ENCODE measurements at places on chromosomes 1 and 21.

DNA sequence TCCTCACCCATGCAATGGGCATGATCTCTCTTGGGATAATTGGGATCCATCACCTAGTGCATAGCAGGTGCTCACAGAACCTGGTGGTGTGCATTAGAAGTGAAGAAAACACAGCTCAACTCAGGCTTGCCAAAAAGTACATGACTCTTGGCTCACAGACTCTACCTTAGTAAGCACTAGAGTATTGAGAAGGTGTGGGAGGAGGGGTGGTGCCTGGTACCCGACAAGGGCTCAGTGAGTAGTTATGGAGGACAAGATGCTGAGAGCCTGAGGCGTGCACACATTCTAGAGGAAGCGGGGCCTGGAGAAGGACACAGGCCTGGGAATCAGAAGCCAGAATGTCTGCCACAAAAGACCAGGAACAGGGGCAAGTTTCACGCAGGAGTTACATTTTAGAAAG is 100.3 kb upstream of the GRIK3 start:
- no peak for DNase-seq

DNA sequence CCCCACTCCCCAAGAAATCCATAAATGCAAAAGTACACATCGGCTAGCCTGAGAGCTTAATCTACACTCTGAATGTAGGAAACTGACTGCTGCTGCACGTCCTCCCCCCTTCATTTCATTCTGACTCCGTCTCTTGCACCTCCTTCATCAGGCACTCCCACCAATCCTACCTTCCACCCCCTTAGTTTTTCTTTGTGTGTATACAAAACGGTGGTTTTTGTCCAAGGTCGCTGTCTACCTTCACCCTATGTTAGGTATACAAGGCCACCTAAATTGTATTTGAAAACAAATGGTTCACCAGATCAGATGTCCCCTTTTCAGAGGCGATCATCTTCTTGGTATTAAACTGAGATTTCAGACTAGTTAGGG is 1.9 kb downstream of the WDR26 start:
- DNase-seq: no peak

- peak; percentile 66 for DNase-seq
These were observed 12.7 kb upstream of the IKBKE start for GRCh38 chr1:206457408-206458120.

- peak; percentile 25 for DNase-seq
These were observed 4.5 kb upstream of the DDX59 start for GRCh38 chr1:200673952-200674823.

DNA sequence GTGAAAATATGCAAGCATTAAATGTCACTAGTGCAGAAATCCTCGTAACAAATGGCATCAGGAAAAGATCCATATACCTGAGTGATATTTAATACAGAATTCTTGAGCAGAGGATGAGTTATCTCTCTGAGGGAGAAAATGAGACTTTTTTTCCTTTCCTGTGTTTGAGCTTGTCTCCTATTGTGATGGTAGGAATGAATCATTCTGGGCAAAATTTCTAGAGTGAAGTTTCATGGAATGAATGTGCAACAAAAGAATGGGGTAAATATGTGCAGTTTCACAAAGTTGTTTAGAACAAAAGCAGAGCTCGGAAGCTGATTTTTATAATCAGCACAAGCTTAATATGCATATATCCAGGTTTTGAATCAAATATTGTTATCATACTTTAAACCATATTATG is 4.6 kb downstream of the CTPS1 start:
- DNase-seq: peak; percentile 70

DNA sequence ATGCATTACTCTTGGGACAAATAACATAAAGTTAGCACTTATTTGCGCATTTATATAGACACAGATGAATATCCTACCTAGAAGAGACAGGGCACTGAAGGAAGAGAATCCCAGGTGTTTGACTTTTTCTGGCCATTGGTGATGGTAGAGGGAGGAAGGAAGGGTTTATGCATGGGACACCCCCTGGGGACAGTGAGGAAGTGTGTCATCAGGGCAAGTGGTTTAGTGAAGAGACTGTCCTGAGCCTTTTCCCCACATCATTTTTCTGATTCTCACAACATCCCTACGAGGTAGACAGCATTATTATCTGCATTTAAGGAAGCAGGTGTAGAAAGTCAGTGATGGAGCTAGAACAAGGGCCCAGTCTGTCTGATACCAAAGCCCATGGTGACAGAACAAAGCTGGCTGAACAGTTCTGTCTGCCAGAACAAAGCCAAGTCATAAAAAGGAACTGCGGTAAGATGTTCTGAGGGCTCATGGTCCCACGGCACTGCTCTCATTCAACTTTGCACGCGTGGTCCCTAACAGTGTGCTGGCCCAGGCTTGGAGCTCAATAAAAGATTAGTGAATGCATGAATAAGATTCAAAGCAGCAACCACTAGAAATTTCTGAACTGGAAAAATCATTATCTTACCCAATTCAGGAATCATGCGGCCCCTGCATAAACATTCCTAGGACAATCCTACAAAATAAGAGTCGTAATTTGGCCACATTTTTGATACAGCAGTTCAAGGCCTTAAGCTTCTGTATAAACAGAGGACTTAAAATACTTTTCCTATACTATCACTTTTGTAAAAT is 12.2 kb upstream of the CDC42BPA start:
- DNase-seq: peak; percentile 53

DNA sequence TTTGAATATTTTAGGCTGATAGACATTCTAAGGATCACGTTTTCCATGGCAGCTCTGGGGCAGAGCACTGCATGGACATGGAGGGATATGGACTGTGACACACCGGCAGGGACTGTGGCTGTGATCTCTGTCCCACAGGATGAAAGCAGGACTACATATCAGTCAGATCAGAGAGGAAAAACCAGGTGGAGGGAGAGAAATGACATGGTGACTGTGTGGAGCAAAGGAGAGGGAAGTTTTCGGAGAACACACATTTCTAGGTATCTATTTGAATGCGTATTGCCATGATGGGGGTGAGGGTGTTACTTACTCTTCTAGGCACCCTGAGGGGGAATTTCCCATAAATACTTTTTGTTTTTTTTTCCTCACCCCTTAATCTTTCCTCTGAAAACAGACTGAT is 3.2 kb upstream of the CD1C start:
- no peak for DNase-seq

GRCh38 chr1:209736490-209737117 is 19.2 kb upstream of the TRAF3IP3 start:
- DNase-seq: no peak

GRCh38 chr1:228811712-228812305 is 76.5 kb downstream of the RHOU start:
- no peak for DNase-seq

- DNase-seq: no peak
These were observed 189.6 kb upstream of the ST6GALNAC5 start for GRCh38 chr1:76677416-76678405.

GRCh38 chr1:11982010-11982392 is 1.8 kb downstream of the MFN2 start:
- peak; percentile 49 for DNase-seq

DNA sequence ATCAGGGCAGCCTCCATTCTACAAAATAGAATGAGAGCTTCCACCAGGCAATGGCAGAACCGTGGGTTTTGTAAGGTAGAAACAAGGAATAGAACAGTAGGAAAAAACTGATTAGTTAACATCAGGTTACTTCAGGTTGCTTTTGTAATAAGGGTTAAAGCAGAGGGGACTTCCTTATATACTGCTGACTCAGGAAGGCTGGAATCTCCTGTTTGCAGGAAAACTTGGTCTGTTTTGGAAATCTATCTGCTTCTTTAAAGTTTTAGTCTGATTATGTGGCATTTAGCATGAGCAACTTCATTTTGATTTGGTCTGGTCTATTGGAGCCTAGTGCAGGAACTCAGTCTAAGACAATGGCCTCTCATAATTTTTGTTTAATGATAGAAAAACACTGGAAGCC is 32.7 kb upstream of the RAB4A start:
- DNase-seq: no peak

DNA sequence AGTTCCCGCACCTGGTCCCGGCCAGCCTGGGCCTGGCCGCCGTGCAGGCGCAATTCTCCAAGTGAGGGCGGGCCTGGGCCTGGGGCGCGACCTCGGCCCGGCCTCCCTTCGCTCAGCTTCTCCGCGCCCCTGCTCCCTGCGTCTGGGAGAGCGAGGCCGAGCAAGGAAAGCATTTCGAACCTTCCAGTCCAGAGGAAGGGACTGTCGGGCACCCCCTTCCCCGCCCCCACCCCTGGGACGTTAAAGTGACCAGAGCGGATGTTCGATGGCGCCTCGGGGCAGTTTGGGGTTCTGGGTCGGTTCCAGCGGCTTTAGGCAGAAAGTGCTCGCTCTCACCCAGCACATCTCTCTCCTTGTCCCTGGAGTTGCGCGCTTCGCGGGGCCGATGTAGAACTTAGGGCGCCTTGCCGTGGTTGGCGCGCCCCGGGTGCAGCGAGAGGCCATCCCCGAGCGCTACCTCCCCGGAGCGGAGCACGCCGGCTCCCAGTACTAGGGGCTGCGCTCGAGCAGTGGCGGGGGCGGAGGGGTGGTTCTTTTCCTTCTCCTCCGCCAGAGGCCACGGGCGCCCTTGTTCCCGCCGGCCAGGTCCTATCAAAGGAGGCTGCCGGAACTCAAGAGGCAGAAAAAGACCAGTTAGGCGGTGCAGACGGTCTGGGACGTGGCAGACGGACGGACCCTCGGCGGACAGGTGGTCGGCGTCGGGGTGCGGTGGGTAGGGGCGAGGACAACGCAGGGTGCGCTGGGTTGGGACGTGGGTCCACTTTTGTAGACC is 1.2 kb downstream of the OLIG1 start:
- peak; percentile 5 for DNase-seq

DNA sequence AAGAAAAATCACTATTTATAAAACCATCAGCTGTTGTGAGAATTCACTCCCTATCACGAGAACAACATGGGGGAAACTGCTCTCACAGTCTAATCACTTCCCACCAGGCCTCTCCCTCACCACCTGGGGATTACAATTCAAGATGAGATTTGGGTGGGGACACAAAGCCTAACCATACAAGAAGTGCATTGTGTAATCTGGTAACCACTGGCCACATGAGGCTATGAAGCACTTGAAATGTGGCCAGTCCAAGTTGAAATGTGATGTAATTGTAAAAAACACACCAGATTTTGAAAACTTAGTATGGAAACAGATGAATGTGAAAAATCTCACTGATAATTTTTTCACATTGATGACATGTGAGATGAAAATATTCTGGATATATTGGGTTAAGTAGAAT is 293.8 kb downstream of the TTLL7 start:
- no peak for DNase-seq

DNA sequence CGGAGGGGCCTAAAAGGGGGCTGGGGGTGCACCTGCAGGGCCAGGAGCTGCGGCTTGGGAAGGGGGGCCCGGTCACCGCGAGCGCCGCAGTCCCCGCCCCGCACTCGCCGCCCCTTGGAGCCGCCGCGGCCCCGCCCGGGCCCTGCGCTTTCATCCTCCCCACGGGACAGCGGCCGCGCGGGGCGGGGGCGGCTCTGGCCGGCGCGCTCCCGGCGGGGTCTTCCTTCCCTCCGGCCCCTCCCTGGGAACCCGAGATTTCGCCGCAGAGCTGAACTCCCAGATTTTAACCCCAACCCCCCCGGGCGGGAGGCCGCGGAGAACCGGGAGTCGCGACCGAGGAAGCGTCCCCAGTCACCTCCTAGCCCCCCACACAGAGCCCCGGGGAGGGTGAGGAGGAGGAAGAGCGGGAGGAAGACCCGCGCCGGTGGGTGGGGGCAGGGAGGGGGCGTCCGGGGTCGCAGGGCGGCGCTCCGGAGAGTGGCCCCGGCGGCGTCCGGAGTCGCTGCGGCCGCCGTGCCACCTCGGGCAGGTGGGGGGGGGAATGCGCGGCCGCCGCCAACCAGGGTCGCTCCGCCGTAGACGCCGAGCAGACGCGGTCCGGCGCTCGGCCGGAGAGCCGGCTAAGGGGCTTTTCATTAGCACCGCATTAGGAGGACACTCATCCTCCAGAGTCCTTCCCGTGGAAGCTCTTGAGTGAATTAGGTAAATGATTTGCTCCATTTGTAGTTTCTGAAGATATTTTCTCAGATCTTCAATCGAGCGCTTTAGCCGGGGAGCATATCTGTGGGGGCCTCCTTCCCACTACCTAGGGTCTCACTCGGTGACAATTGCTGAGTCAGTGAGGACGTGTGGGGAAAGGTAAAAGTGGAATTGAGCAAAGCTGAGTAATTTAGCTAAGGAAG is 31.6 kb upstream of the NFIA start:
- no peak for DNase-seq

DNA sequence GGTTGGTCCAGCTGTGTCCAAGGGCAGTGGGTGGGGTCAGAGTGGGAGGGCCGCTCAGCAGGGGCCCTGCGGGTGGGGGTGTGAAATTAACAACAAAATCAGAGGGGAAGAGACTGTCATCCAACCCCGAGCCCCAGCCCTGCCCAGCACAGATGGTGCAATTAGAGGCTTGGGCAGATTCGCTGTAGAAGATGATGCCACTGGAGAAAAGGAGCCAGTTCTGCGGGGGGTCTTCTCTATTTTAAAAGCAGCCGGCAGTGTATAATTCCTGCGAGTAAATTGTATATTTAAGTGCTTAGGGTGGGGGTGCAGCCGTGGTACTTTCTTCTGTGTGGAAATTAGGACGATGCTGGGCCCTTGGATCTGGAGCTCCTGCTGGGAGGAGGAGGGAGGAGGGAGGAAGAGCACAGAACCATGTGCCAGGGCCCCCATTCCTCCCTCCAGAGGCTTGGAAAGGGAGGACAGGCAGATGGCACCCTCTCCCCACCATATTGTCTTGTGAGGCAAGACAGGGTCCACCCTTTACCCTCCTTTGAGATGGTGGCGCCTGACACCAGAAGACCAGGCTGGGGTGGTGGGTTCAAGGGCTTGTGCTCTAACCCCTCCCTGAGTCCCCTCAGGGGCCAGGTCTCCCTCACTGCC is 89.2 kb downstream of the ACTL8 start:
- DNase-seq: no peak

DNA sequence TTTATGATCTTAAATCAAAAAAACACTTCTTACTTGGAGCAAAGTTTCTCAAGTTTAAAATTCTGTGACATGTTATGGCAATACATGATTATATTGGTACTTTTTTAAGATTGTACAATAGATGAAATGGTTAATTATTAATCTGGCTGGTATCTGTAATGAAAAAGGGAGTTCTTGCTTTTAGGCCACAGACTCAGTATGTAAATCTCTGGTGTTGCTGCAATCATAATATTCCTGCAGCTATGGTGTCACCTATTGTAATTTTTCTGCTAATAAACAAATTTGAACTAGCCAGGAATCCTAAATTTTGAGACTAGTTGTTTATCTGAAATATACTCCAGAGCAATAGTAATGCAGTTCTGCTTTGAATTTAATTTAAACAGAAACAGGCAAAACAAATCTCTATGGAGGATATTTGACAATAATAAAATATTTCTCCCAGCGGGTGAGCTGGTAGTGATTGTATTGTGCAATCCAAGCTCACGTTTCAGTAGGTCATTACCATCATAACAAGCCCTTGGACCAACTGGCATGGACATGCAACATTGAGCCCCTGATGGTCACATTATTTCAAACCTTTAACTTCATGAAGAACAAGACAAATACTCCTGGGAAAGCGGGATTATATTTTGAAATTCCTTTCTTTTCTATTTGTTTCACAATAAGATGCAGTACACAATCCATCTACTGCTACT is 77.2 kb upstream of the USH2A start:
- DNase-seq: no peak

DNA sequence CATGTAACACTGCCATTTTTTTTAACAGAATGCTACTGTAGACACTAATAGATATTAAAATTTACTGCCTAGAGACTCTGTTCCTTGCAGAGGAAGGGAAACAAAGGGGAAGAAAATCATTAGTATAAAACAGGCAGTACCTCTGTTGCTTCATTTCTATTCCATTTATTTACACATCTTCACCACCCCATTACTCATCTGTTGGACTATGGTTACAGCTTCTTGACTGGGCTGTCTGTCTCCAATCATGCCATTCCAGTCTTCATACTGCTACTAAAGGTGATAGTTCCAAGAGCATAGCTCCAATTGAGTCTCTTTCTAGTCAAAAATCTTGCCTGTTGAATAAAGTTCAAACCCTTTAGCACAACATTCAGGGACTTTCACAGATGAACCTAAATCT is 22.2 kb upstream of the GPR25 start:
- DNase-seq: no peak

Data from EH (cell line).